Smooth muscle cell of the pulmonary artery (primary cell): ENCODE measurements at places on chromosomes 7 and 10. TPM values are rescaled to one million over a fixed set of nuclear protein-coding genes. Genes with fewer than 3 reads are reported as not detected.

Gene NPSR1
- total RNA-seq, result not detected in 2 replicates

Gene UNCX
- not detected in 2 replicates for total RNA-seq

Gene NT5C2
- total RNA-seq, result 69.8 and 71.2 TPM in 2 replicates

Gene HDAC9
- 32.7 and 39.9 TPM in 2 replicates for total RNA-seq

Gene PAX4
- total RNA-seq, result not detected in 2 replicates

Gene SFMBT2
- total RNA-seq, result 0.52 and 0.86 TPM in 2 replicates

Gene PVRIG
- total RNA-seq, result not detected in 2 replicates

Gene FZD1
- 14.9 and 24.2 TPM in 2 replicates for total RNA-seq

Gene KCP
- 0.69 and 0.78 TPM in 2 replicates for total RNA-seq

Gene GARS1
- total RNA-seq, result 276 and 306 TPM in 2 replicates

Gene BICC1
- total RNA-seq, result 78.2 and 124 TPM in 2 replicates

Gene RPEL1
- 0.07 TPM in 1 of 2 replicates, not detected in the other for total RNA-seq

Gene IFIT1
- 4.4 and 22.2 TPM in 2 replicates for total RNA-seq

Gene ANKRD7
- total RNA-seq, result 0.20 and 0.33 TPM in 2 replicates

Gene CHST15
- total RNA-seq, result 1.7 and 4.1 TPM in 2 replicates

Gene WEE2
- not detected in 2 replicates for total RNA-seq

Gene C10orf67
- total RNA-seq, result 0.20 TPM in 1 of 2 replicates, not detected in the other

Gene ITPRID1
- not detected in 2 replicates for total RNA-seq

Gene ZNF485
- total RNA-seq, result 1.6 and 2.7 TPM in 2 replicates

Gene NOM1
- 14.3 and 20.7 TPM in 2 replicates for total RNA-seq

Gene CRYGN
- 0.13 TPM in 1 of 2 replicates, not detected in the other for total RNA-seq

Gene TMEM236
- total RNA-seq, result under 0.01 and 0.07 TPM in 2 replicates

Gene ZNF394
- 15.5 and 19.4 TPM in 2 replicates for total RNA-seq

Gene SAMD9
- 11.8 and 17.5 TPM in 2 replicates for total RNA-seq

Gene OR13A1
- total RNA-seq, result not detected in 2 replicates

Gene GIMAP1
- total RNA-seq, result 0.03 TPM in 1 of 2 replicates, not detected in the other
